ENCODE measurements at places on chromosomes 7 and 10. TPM values are rescaled to one million over a fixed set of nuclear protein-coding genes. Genes with fewer than 3 reads are reported as not detected.

DNA sequence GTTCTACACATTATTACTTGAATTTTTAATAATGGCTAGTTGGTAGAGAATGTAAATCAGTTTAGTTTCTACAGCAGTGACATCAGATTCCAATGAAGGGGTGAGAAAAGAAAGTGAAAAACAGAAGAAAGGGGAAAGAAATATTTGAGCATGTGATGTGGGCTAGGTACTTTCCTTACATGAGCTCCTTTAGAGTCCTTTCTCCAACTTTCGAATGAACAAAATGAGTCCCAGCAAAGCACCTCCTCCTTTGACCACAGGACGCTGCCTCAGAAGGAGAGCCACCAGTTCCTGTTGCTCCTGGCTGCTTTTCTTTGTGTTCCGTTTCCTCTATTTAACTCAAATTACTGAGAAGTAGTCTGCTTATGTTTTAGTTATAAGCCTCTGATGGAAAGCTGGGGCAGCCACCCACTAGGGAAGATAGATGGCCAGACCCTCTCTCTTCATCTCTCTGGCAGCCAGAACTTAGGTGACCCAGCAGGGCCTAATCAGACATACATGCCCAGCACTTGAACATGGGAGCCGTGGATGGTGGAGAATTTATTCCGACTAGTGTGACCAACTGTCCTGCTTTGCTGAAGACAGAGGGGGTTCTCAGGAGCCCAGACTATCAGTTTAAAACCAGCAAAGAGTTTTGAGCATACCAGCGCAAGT, 82.4 kb upstream of the NME8 start:
- DNase-seq, result no peak

- DNase-seq, result no peak
These were observed 420.4 kb upstream of the SEMA3A start for GRCh38 chr7:84614821-84615501.

- DNase-seq, result no peak
These were observed 92.6 kb downstream of the POLL start for GRCh38 chr10:101495324-101495925.

DNA sequence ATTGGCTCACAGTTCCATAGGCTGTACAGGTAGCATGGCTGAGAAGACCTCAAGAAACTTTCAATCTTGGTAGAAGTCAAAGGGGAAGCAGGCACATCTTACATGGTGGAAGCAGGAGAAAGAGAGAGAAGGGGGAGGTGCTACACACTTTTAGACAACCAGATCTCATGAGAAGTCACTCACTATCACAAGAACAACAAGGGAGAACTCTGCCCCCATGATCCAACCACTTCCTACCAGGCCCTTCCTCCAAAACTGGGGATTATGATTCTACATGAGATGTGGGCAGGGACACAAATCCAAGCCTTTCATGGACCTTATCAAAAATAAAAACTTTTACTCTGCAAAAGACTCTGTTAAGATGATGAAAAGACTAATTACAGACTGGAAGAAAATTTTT, 183.2 kb upstream of the TRIM24 start:
- DNase-seq, result no peak

DNA sequence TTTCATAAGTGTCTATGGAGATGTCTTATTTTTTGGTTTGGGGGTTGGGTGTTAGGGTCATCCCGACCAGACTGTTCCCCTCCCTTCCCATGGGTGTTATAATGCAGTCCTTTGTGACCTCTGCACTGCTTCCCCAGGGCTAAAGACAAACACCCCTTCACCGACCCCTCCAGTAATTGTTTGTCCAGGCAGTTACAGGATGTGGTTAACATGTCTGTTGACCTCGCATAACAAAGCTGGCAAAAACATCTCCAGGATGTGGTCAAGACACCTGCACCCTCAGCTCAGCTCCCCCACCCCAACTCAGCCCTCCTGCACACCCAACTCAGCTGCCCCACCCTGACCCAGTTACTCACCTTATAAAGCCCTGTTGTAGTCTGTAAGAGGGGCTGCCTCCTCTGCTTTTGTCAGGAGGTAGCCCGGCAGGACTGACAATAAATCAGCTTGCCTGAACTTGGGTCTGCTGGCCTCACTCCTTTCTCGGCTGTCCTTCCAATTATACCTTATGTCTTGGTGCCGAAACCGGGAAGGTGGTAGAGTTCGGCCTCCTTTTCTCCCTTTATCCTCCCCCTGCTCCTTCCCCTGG, 102.2 kb downstream of the ZNF92 start:
- no peak for DNase-seq

GRCh38 chr7:23043441-23043840, 29.5 kb upstream of the HYCC1 start:
- no peak for DNase-seq

- DNase-seq, result no peak
These were observed 191.6 kb downstream of the BICC1 start for GRCh38 chr10:58704226-58704625.

DNA sequence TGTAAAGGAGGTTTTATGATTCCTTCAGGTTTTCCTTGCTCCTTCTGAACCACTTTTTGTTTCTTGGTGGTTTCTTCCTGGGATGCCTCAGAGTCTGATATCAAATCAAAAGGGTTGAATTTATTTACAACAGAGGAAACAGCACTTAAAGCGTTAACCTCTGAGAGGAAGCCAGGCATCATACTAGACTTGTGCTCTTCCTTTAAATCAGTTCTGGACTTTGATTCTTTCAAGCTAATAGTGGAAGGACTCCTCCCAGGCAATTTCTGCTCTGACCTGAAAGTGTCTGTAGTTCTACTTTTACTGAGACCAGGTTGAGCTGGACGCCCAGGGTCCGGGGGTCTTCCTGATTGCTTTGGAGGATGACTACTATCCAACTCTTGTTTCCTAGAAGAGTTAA, 6.7 kb downstream of the PCLO start:
- no peak for DNase-seq

- no peak for DNase-seq
These were observed 375.5 kb downstream of the TCERG1L start for GRCh38 chr10:130935897-130936550.

DNA sequence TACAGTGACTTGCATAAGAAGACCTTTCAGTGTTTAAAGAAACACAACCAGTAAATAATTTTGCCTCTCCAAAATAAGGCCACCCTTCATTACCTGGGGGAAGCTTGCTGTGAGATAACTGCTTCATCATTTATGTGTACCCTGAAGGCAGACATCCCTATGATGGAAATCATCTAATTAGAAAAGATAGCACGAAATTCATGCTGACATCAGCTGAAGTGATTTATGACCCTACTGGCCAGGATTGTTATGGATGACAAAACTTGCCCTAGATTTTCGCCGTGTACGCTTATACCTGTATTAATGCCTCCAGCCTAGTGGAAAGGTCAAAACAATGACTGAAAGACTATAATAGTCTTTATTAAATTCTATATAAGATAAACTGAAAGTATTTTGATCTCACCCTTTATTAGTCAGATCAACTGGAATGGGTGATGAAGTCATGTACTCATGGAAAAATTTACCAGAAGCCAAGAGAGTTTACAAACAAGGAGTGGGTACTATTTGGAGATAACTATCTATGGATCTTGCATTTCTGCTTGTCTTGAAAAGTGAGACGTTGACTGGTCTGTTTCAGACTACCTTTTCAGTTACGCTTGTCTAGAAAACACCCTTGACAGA, 114.2 kb downstream of the PPP1R3A start:
- DNase-seq, result no peak

GRCh38 chr10:25405871-25406270, 231.1 kb downstream of the GPR158 start:
- no peak for DNase-seq

- DNase-seq, result no peak
These were observed 547.8 kb upstream of the IGFBP3 start for GRCh38 chr7:46468753-46469356.

DNA sequence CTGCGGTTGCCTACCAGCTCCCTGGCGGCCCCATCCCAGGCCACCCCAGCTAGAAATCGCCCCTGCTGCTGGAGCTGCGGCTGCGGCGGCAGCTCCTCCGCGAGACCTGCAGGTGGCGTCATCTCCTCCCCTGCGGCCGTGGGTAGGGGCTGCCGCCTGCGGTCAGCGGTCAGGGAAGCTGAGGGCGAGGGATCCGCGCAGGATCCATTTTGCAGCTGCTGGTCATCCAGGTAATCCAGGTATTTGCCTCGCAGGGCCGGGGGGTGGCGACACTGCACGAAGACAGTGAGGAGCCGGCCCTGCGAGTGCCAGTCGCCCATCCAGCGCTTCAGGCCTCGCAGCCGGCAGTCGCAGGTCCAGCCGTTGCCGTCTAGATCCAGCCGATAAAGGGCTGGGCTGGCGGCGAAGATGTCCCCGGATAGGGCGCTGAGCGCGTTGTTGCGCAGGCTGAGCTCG, 1.5 kb downstream of the TRIL start:
- DNase-seq, result peak; percentile 18

DNA sequence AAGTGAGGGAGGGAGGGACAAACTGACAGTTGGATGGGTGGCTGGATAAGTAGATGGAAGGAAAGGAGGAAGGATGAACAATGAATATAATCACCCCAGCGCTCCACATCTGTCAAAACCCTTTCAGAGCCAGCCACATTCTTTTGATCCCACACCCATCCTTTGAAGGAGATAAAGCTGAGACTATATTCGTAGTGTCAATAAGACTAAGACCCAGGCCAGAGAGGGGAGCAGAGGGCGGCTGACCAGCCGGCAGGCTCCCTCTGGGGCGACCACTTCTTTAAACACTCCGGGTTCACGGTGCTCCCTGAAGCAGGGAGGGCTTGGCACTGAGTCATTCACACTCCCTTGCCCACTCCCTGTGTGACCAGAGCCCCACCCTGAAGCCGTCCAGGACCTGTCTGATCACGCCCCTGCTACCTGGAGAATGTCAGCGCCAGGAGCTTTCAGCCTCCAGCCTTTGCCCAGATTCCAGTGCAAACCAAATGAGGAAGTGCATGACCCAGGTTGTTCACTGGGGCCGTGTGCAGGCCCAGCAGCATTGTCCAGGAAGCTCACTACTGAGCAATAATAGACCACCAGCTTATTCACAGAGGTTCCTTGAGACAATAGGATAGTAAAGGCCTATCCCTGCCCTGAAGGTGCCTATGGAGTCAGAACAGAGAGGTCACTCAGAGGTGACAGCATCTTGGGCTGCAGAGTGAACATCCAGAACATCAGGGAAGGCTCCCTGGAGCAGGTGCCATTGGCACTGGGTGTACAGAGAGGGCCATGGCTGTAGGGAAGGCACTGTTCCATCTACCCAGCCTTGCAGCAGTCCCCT, 34.4 kb downstream of the UNC5B start:
- DNase-seq, result no peak

- no peak for DNase-seq
These were observed 39.2 kb downstream of the GNAT3 start for GRCh38 chr7:80472491-80473200.

DNA sequence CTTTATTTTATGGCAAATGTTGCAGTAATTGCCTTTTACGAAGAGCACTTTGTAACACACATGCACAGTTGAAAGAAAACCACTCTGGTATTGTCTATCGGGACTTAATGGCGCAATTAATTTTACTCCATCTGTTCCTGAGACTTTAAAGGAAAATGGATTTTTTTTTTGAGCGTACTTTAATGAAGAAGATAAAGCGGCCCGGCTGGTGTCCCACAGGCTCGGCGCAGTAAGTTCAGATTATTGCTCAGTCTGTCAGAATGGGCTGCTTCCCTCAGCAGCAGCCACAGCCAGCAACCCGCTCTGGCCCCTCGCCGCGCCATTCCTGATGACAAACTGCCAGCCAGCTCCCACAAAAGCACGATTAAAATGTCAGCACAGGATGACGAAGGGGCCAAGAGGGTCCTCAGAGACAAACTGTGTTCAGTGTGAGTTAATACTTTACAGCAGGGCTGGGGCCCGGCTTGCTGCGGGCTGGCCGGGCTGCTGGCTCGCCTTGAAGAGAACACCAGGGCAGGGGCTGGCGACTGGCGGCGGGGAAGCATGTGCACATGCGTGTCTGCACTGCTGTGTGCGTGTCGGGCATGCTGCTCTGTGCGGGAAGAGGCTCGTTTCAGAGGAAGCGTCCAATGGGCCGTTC, 501.0 kb upstream of the GALNT17 start:
- no peak for DNase-seq

- no peak for DNase-seq
These were observed 392.0 kb downstream of the NRG3 start for GRCh38 chr10:82267014-82267413.

ITGB8 gene
- total RNA-seq, result 278 TPM

CALCR gene
- total RNA-seq, result not detected

GPNMB gene
- total RNA-seq, result 91.7 TPM

C10orf95 gene
- not detected for total RNA-seq

MINDY4 gene
- 21.6 TPM for total RNA-seq

TUBB8 gene
- not detected for total RNA-seq

ALOX5 gene
- 32.2 TPM for total RNA-seq

HHEX gene
- total RNA-seq, result 6.3 TPM

LRRC4 gene
- 2.4 TPM for total RNA-seq

OR6V1 gene
- total RNA-seq, result not detected

Data from tibial nerve (tissue), 4 donors.